T-helper 2 cell (primary cell): ENCODE measurements at places on chromosomes 2 and 18.

GRCh38 chr18:58639751-58640427 lies 11.0 kb upstream of the ALPK2 start:
- no peak for DNase-seq

GRCh38 chr18:32919799-32920198 lies 147.0 kb upstream of the KLHL14 start:
- DNase-seq: no peak

- no peak for DNase-seq
Observed at GRCh38 chr2:70029814-70030409, 57.4 kb upstream of the PCBP1 start.

- no peak for DNase-seq
Observed at GRCh38 chr2:63023444-63023843, 27.2 kb upstream of the OTX1 start.

DNA sequence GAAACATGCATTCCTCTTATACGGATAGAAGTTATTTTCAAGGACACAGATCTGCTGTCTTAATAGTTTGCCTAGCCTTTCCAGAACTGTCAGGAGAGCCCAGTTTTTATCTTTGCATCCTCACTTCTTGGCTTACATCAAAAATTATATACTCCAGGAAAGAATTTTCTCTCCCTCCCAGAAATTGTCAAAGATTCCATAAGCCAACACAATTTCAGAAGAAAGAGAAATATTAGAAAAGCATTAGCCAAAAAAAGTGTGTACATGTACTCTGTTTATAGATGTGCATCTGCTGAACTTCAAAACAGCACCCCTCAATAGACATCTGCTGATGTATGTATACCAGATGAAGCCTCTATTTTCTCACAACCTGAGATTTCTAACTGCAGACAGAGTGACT lies 210.4 kb downstream of the METTL4 start:
- no peak for DNase-seq

- no peak for DNase-seq
Observed at GRCh38 chr18:45786941-45787340, 38.5 kb upstream of the SIGLEC15 start.

GRCh38 chr2:231674587-231675338 lies 33.6 kb upstream of the PTMA start:
- DNase-seq: peak; percentile 74

DNA sequence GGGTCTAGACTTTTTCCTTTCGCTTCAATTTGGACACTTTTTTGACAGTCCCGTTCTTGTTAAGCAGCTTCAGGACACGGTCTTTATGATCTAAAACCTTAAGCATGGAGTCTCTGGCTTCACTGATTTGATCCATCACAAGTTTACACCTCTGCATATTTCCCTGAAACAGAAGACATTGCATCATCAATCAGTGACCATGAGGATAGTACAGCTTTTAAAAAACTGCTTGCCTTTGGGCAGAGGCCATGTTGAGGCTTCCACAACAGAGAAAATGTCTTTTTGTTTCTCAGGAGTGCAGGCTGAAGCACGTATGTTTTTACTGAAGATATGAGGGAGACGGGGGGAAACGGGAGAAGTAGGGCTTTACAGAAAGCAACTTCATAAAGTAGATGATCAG lies 56.2 kb upstream of the AMMECR1L start:
- DNase-seq: no peak

- DNase-seq: no peak
Observed at GRCh38 chr2:200156166-200156835, 150.2 kb upstream of the SPATS2L start.

- DNase-seq: no peak
Observed at GRCh38 chr2:117850015-117850414, 35.5 kb downstream of the DDX18 start.

GRCh38 chr2:29743516-29743915 lies 177.9 kb downstream of the ALK start:
- DNase-seq: no peak

DNA sequence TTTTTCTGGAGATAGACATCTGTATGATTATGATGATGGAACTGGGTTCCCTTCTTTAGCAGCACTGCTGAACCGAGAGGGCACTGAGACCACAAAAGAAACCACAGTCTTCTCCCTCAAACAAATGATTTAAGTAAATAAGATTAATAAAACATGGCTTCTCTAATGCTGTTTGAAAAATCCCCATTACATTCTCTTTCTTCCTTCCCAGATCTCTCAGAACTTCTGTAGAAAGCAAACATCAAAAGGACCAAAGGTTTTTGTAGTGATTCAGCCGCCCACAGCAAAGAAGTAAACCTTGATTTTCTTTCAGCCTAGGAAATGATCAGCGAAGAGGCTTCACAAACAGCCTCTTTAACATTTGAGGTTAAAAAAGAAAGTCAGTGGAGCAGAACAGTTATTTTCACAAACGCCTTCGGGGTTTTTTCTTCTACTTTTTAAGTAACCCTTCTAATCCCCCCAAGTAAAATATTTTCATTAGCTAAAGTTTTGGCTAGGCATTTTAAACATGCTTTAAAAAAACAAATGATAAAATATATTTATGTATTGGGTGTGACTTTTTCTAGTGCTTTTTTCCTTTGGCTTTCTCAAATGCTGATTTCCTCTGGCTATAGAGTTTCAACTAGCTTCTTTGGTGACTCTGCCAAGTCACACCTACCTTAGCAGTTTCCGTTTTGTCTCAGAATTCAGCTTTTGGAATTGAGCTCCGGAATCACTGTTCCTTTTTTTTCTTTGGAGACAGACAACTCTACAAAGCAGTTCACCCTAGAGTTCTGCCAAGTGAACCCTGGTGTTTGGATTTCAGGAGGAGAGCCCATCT lies 89.6 kb downstream of the UPP2 start:
- no peak for DNase-seq

DNA sequence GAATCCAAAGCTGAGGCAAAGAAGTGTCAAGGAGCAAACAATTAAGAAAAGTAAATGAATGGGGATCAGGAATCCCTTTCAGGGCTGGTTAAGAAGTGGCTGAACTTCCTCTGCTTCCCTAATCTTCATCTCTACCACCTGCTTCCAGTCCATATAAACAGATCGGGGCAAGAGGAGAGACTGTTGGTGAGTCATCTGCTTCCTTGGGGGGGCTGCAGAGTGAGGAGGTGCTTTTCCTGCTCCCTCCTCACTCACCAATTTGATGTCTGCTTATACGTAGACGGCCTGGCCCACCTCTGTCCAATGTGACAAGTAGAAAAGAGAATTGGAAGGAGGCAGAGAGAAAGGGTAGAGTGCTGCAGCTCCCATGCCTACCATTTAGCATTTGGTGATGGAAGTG lies 68.4 kb downstream of the NAB1 start:
- no peak for DNase-seq

DNA sequence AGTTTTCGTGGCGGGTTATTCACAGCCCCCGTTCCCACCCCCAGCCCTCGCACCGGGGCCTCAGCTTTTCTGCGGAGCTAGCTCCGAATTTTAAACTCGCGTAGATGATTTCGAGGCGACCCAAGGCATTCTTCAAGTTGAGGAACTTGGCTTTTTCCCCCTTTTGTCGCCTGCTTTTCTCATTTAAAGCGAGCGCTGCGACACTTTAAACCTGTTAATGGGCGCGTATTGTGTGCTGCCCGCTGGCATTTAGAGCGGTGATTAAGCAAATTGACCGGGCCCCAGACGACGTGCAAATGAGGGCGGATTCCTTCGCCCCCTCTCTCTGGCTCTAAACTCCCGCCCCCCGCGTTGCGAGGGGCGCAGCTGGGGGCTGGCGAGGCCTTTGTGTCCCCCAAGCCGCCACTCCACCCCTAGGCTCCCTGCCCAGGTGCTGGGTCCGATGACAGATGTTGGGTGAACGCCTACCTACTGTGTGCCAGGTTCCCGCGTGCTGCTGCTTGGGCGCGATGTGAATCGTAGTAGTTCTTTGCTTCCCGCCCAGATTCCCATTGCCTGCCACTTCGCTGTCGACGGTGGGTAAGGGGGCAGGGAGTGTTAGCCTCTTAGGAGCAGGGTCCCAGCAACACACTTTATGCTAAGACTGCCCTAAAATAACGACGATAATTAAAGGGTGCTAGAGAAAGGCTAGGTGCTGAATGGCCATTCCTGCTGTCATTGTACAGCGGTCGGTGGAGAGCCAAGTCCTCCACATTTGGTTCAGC lies 1.9 kb downstream of the TCF7L1 start:
- DNase-seq: no peak

DNA sequence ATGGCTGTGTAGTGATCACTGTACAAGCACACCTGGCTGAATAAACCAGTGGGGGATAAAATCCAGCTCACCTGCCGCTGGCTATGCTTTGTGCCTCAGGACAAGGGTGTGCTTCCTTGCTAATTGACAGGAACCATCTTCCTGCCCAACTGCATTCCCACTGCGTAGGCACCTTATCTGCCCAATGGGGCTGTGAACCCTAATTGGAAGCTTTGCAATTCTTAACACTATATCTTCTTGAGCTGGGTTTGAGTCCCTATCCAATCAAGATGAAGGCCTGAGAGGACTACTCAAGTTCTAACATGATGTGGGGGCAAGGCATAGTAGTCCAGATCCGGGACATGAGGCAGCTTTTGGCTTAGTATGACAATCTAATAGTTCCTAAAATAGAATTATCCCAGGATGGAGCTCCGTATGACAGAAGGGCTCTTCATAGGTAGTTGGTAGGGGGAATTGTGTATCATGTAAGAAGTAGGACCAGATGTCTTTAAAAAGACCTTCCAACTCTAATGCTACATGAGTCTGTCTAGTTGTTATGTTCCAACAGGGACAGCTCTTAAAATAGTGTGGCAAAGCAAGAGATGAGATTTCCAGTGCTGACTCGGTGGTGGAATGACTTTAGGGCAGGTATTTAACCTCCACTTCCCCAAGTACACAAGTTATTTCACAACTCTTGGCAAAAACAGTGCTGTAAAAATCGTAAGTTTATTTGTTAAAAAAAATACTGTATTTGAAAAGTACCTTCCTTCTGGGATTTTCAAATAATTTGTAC lies 2.3 kb upstream of the TMEM150A start:
- no peak for DNase-seq

DNA sequence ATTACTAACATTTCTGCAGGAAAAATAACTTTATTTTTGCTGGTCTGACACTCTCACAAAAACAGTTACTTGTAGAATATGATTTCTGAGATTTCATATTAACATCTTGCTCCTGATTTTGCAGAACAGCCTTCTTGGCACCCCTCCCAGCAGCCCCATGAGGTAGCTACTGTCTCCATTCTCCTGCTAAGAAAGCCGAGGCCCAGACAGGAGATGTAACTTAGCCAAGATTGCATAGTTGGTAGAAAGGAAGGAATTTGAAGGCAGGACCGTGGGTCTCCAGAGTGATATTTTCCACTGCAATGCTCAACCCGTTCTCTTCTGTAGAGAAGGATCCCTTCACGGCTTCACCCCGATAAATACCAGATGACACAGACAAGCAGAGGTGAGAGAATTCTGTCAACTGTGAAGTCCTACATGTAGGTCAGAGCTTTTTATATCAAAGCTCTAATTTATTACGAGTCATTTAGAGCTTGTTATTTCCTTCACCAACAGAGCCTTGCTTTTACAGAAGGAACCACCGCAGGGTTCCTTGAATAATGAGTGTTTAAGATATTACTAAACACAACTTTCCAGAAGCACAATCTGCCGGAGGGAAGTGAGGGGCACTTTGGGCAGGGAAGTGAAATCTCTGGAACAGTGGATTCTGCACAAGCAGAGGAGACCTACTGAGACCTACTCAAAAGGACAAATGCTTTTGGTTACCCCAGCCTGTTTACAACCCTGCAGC lies 48.0 kb upstream of the MYCN start:
- DNase-seq: no peak

- no peak for DNase-seq
Observed at GRCh38 chr2:150413366-150413765, 74.1 kb downstream of the RND3 start.
